ENCODE measurements at places on chromosomes 4 and X.

GRCh38 chr4:116665716-116666115 is 419.7 kb downstream of the TRAM1L1 start:
- no peak for DNase-seq

- DNase-seq = no peak
Observed at GRCh38 chr4:112201915-112202505, 29.6 kb upstream of the AP1AR start.

DNA sequence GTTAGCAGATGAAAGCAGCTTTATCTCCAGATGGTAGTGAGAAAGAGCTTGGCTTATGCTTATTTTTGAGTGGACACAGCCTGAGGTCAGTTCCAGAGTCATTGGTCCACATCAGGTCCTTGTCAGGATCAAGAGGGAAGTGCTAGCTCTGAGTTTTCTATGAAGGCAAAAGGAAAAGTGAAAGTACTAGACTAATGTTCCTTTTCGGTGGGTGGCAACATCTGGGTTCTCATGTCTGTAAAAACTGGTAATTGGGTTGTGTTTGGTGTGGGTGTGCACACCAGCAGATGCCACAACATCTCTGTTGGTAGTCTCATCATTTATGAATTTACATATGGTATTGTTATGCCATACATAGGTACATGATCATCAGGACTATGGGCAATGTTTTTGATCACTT is 210.5 kb downstream of the PWWP3B start:
- DNase-seq = no peak

DNA sequence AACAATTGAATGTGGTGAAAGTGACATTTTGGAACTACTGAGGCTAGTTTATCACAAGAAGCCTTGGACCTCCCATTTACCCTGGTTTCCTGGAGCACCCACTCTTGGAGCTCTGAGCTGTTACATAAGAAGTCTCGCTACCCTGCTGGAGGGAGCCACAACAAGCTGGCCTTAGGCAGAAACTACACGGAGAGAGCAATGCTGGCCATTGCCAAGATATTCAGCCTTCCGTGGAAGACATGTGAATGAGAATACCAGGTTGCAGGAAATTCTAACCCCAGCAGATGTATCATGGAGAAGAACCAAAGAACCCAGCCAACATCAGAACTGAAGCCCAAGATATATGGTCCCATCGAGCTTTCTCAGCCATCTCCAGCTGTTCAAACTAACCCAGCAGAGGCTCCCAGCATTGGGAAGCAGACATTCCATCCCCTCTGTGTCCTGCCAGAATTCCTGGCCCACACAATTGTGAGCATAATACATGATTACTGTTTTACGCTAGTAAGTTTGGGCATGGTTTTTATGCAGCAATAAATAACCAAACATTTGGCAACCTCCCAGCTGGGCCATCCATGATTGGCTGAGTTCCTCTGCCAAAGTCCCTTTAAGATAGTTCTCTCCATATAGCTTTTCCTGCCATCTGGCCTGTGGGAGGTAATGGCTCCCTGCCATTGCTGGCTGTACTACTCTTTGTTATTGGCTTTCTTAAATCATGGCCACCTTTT is 17.9 kb upstream of the PDE5A start:
- DNase-seq = no peak

DNA sequence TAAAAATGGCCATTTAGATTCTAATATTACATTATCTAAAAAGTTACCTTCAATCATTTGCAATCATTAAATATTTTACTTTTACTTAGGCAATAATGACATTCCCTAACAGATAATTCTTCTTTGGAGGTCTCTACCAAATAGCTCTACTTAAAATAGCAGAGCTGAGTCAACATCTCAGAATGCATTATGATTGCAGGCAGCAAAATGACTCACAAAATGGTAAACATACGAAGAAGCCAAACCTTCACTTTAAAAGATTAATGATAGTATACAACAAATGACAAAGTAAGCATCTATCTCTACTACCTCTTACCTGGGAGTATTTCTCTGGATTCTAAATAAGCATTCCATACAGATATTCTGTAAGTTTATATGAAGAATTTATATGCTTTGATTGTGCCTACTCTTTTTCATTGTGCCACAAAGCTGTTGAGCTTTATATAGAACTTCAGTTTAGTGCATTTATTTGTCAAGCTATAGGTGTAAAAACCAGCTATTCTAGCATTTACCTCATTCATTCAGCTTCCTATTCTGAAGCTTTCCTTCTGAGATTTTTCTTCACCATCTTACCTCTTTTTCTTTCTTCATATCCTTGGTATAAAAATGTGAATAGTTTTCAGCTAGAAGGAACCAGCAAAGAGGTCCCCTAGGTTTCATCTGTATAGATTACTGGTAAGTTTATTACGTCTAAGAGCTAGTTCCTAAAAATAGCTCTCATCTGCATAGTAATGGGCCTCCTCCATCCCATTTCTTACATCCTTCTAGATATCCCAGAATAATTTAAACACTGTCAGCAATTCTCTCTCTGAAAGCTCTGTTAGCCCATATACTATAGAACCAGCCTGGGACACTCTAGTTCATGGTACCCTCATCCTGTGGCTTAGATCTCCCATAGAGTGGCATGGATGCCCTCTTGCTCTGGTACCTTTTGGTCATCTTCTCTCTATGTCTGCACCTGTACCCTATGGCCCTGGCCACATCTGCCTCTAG is 17.2 kb upstream of the SPCS3 start:
- DNase-seq = no peak

DNA sequence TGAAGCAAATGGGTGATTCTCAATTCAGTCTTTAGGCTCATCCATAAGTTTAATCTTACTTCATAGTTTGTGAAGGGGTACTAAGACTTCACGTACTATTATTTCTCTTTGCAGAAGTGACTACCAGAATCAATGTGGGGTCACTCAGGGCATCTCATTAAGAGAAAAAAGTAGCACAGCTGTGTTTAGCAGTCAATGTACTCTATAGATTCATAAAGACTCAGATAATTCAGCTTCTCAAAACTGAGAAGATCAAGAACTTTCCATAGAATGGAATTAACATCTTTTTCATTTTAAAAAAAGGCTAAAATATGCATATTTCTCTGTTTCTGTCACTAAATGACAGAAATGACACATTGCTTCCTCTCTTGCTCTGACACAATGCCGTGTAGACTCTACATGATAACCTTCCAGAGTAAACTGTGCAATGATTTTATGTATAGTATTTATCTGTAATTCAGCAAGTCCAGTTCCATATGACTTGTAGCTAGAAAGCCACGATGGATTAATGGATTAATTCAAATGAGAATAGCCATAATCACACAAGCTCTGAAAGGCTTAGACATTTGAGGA is 20.3 kb upstream of the LSM6 start:
- no peak for DNase-seq

GRCh38 chrX:65696613-65697012 is 29.2 kb downstream of the MSN start:
- no peak for DNase-seq

DNA sequence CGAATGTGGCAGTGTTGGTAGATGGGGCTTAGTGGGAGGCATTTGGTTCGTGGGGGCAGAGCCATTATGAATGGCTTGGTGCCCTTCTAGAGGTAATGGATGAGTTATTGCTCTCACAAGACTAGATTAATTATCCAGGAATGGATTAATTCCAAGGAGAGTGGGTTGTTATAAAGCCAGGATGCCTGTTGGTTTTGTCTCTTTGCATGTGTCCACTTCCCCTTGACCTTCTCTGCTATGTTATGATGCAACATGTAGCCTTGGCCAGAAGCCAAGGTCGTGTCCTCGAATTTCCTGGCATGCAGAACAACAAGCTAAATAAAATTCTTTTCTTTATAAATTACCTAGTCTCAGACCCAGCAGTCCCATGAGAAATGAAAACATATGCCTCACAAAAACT is 111.2 kb upstream of the PLS3 start:
- no peak for DNase-seq

DNA sequence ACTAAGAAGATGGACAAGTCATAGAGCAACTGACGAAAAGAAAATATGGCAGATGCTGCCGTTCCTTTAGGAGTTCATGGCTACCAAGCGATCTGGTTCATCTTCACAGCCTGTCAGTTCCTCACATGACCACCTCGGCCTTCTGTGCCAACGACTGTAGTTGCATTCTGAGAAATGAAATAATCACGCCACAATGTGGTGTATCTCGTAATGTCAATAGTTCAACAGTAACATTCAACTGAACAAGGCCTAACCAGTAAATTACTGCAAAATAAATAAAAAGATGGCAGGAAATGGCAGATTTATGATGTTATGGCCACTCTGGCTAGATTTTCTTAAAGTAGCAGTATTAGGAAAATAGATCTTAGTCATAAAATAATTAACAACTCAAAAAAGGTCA is 4.4 kb downstream of the GPRIN3 start:
- no peak for DNase-seq
